ENCODE measurements at places on chromosomes 1 and 21.

GRCh38 chr1:27473755-27474154 is 16.2 kb downstream of the WASF2 start:
- DNase-seq = no peak

GRCh38 chr1:61184714-61185106 is 102.3 kb downstream of the NFIA start:
- no peak for DNase-seq

DNA sequence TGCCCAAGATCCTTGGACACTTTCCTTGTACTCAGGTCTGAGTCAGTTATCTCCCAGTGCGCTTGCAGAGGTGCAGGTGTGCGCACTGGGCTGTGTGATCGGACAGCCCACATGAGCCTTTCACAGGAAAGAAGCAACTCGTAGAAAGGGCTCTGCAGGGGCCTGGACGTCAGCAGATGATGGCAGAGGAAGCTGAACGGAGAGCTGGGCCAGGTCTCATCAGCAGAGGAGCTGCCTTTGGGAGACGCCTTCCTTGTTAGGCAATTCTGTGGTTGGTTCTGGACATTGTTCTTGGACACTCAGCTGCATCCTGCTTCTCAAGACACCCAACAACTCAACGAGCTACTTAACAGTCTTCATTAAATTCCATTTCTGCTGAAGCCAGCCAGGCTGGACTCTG is 7.5 kb upstream of the PROK1 start:
- DNase-seq = no peak

DNA sequence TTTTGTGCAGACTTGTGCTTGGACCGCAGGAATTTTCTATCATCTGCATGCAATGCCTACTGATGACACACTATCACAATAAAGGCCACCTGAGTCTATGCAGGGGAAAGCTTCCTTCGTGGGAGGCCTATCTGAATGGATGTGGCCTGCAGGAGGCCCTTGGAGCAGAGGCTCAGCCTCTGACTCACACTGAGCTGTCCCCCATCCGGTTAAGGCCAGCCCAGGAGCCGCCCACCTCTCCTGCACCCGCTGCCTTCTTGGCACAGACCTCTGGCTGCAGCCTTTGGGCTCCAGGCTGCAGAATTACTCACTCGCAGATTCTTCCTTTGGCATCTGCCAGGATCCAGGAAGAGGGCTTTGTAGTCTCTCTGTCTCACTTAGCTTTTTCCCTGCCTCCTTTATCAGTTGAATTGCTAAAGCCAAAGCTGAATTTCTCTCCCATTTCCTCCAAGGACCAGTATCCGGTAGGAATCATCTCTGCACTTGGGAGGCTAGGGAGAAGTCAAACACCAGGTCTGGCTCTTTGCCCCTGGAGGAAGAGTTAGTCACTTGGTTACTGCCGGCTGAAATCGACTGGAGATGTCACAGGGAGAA is 65.1 kb upstream of the JUN start:
- no peak for DNase-seq
